Small intestine (tissue), 16 donors: ENCODE measurements at places on chromosomes 16 and 17. TPM values are rescaled to one million over a fixed set of nuclear protein-coding genes. Genes with fewer than 3 reads are reported as not detected.

The TNS4 gene
- polyA plus RNA-seq = not detected

The FBXW10 gene
- polyA plus RNA-seq = 0.16 TPM

The HID1 gene
- polyA plus RNA-seq = 60.4 TPM

The ABCA8 gene
- polyA plus RNA-seq = 1.5 TPM

The PRDM7 gene
- not detected for polyA plus RNA-seq

DNA sequence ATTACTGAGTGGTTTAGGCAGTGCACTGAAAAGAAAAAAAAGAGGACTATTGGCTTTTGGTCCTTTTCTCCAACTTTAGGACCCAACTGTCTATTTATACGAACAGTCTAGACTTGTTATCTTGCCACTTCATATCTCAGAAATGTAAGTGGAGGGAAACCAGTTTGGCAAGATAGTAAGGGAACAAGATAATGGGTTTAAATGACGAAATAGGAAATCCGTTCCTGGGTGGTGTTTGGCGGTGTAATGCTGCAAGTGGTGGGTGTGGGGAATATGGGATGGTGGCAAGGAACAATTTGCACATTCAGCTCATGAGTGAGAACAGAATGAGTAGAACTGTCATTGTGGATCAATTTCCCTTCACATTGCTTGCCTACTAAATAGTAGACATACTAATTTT, 44.7 kb downstream of the GRB7 start:
- DNase-seq = peak; percentile 73

DNA sequence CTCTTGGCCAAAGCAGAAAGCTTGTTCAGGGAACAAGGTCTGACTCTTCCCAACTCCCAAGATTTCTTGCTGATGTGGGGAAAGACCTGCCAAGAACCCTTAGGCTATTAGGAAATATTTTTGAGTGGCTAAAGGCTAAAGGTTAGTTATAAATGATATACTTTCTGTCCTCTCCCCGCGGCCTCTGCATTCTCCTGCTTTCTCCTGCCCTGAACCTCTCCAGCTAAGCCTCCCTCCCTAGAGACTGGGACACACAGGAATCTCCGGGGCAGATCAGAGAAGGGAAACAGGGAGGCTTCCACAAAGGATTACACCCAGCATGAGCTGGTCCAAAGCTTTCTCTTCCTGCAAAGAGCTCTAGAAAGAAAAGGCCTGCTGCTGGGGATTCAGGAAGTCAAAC, 2.3 kb downstream of the SLC43A2 start:
- DNase-seq = peak; percentile 83

- DNase-seq = peak; percentile 40
Observed at GRCh38 chr16:50146479-50147435, 6.3 kb upstream of the TENT4B start.

DNA sequence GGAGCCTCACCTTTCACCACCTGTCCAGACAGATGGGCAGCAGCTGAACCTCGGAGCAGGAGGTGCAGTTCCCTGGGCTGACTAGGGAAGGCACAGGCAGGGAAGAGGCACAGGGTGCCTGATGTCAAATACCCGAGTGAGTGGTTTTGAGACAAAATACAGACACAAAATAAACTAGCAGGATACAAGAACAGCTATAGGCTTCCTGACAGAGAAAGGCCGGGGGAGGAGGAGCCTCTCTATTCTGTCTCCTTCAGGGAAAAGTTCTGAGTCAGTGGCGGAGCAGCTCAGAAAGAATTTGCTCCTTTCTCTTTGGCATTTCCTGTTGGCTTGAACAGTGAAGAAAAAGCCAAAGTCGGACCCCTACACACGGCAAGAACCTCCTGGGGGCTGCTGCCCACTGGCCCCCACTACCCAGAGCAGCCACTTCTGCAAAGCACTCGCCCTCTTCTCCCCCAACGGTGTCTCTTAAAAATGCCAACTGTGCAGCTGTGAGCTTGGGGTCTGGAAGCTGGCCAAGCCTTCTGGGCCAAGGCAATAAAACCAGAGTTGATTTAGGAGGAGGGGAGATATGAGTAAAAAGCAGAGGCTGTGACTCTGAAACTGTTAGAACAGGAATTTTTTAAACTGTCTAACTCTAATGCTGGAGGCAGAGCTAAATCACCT, 14.4 kb upstream of the FAAP100 start:
- DNase-seq = peak; percentile 70

- DNase-seq = no peak
Observed at GRCh38 chr17:1260086-1260769, 10.0 kb upstream of the BHLHA9 start.

- DNase-seq = no peak
Observed at GRCh38 chr16:88055356-88055755, 104.1 kb downstream of the BANP start.

- no peak for DNase-seq
Observed at GRCh38 chr17:50739098-50739497, 19.7 kb downstream of the LUC7L3 start.
